ENCODE measurements at places on chromosomes 5 and 9.

DNA sequence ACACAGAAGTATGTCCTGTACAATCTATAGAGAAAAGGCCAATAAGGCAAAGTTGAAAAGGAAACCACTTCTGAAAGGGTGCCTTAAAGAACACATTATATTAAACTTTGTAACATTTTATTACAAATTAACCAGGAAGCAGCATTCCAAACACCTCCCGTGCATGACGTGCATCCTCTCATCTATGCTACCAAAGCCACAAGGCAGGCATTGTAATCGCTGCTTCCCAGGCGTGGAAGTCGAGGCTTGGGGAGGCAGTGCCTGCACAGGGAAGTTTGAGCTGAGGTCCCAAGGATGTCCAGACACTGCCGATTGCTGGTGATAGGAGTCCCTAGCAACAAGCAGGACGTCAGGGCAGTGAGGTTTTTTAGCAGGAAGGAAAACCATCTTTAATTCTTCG is 44.3 kb upstream of the BARHL1 start:
- no peak for DNase-seq

DNA sequence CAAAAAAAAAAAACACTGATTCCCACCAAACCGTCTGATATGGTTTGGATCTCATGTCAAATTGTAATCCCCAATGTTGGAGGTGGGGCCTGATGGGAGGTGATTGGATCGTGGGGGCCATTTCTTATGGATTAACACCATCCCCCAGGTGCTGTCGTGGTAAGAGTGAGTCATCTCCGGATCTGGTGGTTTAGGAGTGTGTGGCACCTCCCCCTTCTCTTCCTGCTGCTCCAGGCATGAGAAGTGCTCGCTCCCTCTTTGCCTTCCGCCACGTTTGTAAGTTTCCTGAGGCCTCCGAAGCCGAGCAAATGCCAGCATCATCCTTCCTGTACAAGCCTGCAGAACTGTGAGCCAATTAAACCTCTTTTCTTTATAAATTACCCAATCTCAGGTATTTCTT is 45.2 kb downstream of the HSD17B3 start:
- DNase-seq: no peak

- no peak for DNase-seq
These were observed 190.5 kb downstream of the PCSK1 start for GRCh38 chr5:96242571-96242970.

GRCh38 chr5:143721925-143722324 is 90.0 kb upstream of the HMHB1 start:
- no peak for DNase-seq

DNA sequence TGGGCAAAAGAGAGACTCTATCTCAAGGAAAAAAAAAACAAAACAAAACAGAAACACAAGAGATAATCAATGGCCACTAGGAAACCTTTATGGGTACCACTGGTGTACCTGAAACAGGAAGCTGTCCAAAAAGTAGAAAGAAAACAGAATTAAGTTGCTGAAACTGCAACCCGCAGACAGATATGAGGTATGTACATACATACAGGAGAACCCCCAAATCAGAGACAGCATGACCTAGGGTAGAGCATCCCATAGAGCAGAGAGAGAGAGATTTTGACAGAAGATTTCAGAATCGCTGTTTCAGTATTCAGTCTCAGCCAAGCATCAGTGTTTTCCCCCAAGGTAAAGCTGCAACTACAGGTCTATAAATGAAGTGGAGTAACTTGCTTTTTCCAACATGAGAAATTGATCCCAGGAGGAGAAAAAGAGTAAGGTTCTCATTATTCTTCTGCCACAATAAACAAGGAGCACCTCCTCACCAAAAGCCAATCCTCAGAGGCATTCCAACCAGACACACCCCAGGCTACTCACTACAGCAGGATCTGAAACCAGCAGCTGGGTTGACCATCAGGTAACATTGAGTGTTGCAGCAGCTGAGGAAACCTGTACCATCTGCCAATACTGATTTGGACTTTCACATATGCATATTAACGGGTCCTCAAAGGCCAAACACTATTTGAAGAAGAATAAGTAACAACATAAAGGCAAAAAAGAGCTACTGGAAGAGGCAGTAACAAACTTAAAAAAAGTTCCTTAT is 630.0 kb downstream of the TAF11L14 start:
- no peak for DNase-seq

- DNase-seq: no peak
These were observed 25.3 kb upstream of the ISOC1 start for GRCh38 chr5:129069292-129069691.

- DNase-seq: no peak
These were observed 19.4 kb downstream of the LAMC3 start for GRCh38 chr9:131028221-131028884.

DNA sequence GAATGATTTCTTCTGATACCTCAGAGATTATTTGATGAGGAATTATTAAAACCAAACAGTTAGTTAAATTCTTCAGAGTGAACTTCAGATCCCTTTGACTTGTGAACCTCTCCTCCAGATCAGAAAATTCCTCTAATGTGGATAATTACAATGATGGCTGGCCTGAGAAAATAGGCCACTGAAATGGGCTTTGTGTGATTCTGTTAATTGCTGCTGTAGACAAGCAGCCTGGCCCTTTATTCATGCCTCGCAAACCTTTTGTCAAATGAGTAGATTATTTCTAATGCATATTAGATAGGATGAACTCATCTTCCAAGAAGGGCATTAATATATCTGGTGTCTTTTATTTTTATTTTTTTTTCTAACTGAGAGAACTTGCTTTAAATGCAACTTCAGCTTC is 855.2 kb downstream of the TLE4 start:
- no peak for DNase-seq

DNA sequence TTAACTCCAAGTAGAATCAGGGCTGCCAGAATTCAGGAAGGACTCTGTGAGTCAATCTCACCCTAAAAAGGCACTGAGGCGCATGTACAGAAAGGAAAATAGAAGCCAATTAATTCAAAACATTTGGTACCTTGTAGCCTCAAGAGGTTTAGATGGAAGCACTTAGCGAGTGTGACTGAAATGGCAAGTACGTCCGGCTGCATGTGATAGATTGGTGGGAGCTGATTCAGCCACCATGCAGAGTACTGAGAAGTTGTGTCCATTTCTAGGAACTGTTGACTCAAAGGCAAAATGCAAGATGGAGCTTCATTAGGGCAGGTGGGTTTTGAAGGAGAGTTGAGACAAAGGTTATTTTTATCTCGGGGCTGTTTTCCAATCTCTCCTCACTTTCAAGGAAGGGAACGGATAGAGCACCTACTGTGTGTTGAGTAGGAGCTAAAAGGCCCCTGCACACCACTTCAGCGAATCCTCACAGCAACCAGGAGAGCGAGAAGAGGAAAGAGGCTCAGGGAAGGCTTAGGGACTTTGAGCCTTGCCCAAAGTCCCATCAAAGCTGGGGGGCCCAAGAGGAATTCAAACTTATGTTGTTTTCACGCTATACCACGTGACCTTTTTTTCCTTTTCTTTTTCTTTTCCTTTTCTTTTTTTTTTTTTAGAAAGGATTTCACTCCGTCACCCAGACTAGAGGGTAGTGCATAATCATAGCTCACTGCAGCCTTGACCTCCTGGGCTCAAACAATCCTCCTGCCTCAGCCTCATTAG is 34.6 kb upstream of the CPEB4 start:
- DNase-seq: no peak

- DNase-seq: peak; percentile 5
These were observed 125.5 kb downstream of the GABRB2 start for GRCh38 chr5:161421067-161421466.
